ENCODE measurements at places on chromosomes 13 and 19. TPM values are rescaled to one million over a fixed set of nuclear protein-coding genes. Genes with fewer than 3 reads are reported as not detected.
A peak's percentile ranks its signal among the peaks of the same experiment; 100 is the strongest.

The DCT gene
- not detected for polyA plus RNA-seq

The ZNF541 gene
- polyA plus RNA-seq: 1.1 TPM

The ANO8 gene
- 8.3 TPM for polyA plus RNA-seq

The OR10H1 gene
- polyA plus RNA-seq: not detected

The CYP4F11 gene
- polyA plus RNA-seq: 0.27 TPM

The PLPPR3 gene
- polyA plus RNA-seq: not detected

- DNase-seq: no peak
Measured at GRCh38 chr13:23848646-23849141, 40.5 kb downstream of the MIPEP start.

DNA sequence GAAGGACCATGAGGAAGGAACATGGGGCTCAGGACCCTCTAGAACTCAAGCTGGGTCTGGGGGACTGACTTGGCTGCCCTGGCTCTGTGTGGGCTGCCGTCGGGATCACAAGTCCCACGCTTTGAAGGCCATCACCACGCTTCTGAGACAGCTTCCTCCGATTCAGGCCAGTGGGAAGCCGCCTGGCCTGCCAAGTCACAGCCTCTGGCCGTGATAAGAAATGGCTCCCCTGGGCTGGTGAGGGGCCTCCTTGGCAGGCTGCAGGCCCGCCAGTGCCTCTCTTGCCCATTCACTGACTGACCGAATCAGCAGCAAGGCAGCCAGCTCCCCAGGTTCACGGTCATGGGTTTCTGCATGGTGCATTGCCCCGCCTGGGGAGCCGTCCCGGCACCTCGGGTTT, 48.8 kb downstream of the COMP start:
- no peak for DNase-seq

GRCh38 chr19:57103573-57104277, 16.1 kb upstream of the USP29 start:
- peak; percentile 43 for DNase-seq

DNA sequence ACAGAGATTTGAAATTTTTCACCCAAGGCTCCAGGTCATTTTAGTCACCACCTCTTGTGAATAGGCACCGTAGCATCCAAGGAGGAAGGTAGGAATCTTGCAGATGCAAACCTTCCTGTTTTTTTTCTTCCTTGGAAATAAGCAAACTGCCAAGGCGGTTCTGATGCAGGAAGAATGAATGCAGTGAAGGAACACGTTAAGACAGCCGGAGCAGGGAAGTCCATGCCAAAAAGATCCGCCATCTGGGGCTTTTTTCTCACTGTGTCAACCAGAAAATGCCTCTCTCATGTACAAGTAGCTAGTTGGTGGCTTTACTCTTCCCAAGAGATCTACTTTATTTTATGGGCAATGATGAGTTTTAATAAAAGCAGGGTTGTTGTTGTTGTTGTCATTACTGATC, 142.4 kb downstream of the ZIC5 start:
- no peak for DNase-seq

DNA sequence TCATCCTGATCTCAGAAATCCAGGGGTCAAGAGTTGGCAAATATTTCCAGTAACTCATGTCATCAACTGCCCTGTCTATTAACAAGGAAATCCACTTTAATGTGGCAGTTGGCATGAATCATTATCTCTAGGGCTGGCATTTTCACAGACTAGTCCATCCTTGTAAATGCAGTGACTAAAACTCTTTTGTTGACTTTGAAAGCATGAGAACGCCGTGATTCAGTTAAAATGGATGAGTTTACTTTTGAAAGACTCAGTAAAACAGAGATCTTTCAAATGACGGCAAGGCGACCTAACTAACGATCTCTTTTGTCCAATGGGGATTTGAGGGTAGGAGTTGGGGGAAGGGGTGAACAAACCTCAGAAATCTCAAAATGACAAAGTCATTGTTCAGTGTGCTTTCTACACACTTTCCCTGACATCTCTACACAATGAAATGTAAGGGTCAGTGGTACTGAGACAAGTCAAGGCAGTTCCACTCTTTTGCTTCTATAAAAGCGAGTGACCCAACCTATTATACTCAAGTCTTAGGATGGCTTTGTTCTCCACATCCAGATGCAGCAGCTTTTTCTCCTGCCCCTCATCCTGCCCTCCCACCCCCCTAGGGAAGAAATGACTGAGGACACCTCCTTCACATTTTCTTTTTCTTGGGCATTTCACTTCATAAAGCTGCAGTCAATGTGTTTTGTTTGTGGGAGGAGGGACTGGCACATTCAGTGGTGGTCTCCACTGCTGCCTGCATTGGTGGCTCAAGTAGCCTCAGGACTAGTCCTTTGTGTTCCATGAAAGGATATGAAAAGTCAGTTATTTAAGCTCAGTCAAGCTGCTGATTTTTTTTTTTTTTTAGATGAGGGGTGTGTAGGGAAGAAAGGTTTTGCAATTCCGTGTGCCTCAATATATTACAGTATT, 200.5 kb downstream of the ABCC4 start:
- DNase-seq: no peak

DNA sequence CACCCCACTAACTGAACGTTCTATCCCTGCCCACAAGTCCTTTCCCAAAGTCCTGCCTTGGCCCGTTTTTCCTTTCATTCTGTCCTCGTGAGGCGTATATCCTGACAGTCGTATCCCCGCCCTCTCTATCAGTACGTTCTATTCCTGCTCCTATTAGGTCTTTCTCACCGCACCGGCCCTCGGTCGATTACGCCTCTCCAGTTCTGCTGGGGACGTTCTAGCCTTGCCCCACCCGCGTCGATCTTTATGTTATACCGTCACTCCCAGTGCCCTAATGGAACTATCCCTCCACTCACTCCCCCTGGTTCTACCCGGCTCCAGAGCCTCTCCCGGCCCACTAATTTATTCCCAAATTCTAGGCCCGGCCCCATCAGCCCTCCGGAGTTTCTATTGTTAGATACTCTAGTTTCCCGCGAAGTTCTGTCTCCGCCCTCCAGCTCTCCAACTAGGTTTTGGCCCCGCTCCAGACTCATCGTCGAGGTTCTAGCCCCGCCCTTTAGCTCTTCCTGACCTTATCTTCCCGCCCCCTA, 2.0 kb downstream of the PLAUR start:
- DNase-seq: no peak

- peak; percentile 78 for DNase-seq
Measured at GRCh38 chr19:49151267-49152118, 3.7 kb downstream of the HRC start.

DNA sequence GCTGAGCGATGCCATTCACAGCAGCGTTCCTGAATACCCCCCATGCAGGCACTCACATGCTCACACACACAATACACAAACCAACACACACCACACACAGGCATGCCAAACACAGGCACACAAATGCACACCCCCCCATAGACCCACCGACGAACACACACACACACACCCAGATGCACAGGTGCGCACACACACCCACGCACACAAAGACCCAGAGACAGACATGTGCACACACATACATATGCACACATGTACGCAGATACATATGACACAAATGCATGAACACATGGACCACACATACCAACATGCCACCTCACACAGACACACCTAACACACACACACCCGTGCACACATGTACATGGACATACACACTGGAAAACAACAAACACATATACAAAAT, 7.0 kb upstream of the CSNK1G2 start:
- DNase-seq: no peak

DNA sequence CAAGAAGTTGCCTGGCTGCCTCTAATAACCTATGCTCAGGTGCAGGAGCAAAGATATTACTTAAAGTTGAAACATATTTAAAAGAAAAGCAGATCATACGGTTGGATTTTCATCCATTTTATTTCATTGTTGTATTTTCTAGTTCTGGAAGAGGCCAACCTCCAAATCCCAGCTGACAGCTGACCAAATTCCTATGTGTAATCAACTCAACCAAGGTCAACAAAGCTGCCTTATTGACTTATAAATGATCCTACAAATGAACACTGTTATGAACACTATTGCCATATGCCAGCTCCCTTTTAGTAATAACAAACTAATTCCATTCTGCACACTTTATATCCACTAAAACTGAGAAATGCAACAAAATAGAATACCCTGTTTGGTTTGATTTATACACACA, 1537.4 kb downstream of the SLITRK1 start:
- no peak for DNase-seq

DNA sequence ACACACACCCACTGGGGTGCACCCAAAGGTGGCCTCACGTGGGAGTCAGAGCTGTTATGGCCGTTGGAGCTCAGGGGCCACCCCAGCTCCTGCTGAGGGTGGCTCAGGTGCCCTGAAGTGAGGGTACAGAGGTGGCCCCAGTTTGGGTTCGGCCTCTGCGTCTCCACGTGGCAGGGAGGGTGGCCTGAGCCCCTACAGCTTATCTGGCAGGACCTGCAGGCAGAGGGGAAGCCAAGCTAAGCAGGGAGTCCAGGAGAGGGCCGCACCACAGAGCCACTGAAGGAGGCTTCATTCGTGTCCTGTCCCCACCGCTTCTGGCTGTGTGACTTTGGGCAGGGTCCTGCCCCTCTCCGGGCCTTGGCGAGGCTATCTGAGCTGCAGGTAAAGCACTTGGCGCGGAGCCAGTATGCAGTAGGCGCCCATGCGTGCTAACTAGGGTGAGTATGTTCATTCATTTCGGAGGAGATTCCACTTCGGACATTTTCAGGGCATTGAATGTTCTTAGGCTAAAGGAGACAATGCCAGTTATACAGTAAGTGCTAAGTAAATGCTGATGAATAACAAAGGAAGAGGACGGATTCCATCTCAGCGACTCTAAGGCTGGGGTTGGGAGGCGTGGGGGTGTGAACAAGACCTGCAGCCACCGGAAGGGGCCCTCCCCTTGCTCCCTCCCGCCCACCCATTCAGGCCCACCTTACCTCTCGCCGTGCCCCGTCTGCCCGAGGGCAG, 4.9 kb downstream of the REX1BD start:
- no peak for DNase-seq

DNA sequence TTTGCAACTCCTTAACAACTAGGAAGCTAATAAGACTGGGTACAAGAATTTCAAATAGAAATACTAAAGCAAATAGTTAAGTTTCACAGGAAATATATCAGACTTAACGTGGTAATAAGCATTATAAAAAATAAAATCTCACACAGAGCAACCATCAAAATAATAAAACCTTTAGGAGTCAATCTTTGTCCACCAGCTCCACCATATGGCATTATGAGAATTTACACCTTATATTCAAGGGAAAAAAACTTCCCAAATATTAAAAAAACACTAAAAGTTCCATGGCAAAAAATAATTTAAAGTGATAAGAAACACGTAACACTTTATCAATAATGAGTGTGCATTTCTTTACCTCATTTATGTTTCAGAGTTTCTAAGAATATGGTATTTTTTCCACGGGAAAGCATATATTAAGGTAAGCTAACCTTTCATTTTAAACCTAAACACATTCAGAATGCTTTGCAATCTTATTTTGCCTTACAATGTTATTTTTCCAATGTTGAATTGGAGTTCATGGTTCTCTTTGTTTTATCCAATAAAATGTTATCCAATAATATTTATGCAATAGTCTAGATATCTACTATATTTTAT, 423.2 kb upstream of the SGCG start:
- no peak for DNase-seq

GRCh38 chr13:106373304-106373988, 162.0 kb downstream of the EFNB2 start:
- no peak for DNase-seq

GRCh38 chr13:79837741-79838450, 356.9 kb downstream of the NDFIP2 start:
- DNase-seq: no peak

- no peak for DNase-seq
Measured at GRCh38 chr13:77099415-77099814, 72.5 kb upstream of the FBXL3 start.

- DNase-seq: no peak
Measured at GRCh38 chr13:80708791-80709190, 367.9 kb upstream of the SPRY2 start.

DNA sequence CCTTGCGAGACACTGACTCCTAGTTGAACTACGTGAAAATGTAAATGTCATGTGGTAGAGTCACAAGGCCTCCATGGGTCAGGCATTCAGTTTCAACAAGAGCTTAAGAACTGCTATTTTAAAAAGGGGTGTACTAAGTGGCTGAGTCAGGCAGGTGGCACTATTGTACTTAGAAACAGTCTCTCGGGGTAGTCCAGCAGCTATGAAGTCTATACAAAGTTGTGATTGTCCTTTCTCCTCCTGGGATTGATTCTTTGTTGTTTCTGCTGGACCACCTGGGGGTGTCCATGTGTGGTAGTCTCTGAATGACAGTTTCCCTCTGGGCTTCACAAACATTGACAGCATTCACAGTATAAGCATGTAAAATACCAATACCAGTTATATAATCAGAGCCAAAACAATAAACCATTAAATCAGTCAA, 33.0 kb downstream of the UGGT2 start:
- DNase-seq: no peak

DNA sequence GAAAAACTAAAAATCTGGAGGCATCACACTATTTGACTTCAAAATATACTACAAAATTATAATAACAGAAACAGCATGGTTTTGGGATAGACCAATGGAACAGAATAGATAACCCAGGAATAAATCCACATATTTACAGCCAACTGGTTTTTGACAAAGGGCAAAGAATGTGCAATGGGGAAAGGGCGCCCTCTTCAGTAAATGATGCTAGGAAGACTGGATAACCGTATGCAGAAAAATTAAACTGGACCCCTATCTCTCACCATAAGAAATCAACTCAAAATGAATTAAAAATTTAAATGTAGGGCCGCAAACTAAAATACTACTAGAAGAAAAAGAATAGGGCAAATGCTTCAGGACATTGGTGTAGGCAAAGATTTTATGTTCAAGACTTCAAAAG, 440.5 kb upstream of the SGCG start:
- no peak for DNase-seq

- no peak for DNase-seq
Measured at GRCh38 chr13:40966298-40966697, 52.8 kb downstream of the ELF1 start.

- DNase-seq: no peak
Measured at GRCh38 chr13:84831666-84832657, 949.7 kb upstream of the SLITRK1 start.

DNA sequence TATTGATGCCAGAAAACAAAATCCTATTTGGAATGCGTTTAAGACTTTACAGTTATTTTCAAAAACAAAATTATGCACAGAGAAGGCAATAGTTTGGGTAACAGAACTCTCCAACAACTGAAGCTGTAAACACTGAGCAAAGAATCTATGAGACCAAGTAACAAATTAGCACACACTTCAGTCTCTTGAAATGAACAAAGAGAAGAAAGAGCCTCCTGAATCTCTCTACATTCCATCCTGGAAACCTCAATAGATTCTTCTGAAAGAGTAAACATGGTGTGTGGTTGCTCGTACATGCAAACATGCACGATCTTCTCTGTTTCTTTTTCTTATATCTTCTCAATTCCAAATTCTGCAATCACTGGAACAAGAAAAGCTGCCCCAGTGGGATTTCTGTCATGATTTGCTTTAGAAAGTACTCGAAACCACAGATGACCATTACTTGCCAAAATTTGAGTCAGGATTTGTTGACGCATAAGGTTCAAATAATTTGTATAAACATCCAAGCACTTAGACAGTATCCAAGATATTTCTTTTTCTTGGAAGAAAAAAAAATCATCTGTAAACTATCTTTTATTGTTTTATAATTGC, 137.9 kb upstream of the DACH1 start:
- no peak for DNase-seq

- peak; percentile 51 for DNase-seq
Measured at GRCh38 chr13:21034603-21035191, 26.7 kb downstream of the LATS2 start.

All from heart left ventricle (tissue), 16 donors.